ENCODE measurements at places on chromosomes 4 and X.

- DNase-seq: no peak
These were observed 997.8 kb downstream of the ARAP2 start for GRCh38 chr4:35246493-35246892.

DNA sequence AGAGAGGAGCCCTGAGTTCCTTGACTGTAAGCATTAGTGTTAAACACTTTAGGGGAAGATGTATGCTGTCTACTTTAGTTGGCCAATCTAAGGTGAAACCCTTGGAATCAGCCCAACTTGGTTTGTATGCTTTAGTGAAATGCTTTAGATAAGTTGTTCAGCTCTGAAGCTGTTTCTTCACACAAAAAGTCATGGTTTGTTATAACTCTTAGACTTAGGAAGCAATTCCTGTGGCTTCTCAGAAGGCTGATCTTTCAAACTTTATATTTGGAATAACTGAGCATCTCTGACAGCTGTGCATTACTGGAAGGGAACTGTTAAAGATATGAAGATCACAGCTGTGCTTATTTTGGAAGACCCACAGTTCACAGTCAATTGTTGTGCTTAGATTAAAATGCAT, 714.1 kb downstream of the FAT4 start:
- no peak for DNase-seq

DNA sequence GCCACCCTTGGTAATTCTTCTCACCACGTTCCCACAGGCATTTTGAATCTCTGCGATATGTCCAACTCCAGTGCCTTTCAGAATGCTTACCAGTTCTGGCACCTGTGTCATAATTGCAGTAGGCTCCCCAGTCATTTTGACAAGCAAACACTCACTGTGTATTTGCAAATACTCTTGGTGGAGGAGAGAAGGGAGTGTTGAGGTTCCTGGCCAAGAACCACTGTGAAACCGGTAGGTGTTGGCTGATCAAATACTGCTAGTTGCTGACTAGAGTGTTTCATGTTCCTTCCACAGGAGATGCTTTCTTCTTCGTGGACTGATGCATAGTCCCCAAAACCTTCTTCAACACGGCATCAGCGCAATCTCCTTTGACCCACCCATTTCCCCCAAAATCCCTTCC, 16.0 kb upstream of the NLGN4X start:
- no peak for DNase-seq

- DNase-seq: no peak
These were observed 110.7 kb upstream of the PPP2R3B start for GRCh38 chrX:497186-498014.

DNA sequence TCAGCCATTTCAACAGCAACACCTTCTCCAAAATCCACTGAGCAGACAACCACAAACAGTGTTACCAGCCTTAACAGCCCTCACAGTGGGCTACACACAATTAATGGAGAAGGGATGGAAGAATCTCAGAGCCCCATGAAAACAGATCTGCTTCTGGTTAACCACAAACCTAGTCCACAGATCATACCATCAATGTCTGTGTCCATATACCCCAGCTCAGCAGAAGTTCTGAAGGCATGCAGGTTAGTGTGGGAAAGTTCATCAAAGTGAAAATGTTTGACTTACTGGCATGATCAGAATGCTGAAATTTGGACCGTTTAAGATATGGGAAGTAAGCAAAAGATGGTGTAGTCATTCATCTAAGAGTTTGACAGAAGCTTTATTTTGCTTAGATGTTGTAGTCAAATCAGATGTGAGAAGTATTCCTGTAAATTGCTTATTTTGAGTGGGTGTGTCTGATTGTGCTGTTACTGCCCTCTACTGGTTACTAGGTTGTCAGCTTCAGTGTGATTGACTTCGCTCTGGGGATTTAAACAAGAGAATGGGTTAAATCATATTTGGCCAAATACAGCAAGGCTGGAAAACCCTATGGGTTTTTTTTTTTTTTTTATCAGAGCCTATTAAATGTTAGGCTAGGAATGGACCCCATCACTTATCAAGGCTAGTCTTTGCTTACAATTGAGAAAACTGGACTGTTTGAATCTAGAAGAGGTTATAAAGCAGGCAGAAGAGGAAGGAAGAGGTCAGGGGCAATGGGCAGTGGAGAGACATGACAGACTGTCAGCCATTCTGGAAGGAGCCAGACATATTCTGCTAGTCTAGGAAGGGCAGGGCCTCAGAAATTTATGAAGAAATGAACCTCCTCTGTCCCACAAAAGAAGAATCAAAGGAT, 130.3 kb downstream of the DIPK2B start:
- no peak for DNase-seq

DNA sequence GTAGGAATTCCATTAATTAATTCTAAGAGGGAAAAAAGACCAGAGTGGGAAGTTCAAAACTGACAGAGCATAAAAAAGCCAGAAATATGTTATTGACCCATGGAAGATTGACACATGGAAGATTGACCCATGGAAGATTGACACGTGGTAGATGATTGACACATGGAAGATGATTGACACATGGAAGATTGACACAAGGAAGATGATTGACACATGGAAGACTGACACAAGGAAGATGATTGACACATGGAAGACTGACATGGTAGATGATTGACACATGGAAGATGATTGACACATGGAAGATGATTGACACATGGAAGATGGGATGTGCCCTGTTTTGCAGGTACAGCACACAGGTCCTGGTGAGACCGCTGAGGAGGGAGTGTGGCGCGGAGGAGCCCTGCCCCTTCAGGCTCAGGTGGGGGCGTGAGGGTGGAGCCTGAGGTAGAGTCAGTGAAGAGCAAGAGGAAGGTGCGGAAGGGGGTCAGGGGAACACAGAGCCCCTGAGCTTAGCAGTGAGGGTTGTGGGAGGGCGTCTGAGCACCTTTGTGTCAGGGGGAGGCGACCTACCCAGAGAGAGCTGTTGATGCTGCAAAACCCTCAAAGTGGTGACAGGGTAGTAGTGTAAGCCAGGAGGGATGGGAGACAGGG, 15.8 kb upstream of the PDE6B start:
- DNase-seq: no peak

- DNase-seq: no peak
These were observed 521.1 kb downstream of the FSTL5 start for GRCh38 chr4:161642708-161643107.

GRCh38 chr4:121198251-121198650, 34.1 kb upstream of the TNIP3 start:
- no peak for DNase-seq

DNA sequence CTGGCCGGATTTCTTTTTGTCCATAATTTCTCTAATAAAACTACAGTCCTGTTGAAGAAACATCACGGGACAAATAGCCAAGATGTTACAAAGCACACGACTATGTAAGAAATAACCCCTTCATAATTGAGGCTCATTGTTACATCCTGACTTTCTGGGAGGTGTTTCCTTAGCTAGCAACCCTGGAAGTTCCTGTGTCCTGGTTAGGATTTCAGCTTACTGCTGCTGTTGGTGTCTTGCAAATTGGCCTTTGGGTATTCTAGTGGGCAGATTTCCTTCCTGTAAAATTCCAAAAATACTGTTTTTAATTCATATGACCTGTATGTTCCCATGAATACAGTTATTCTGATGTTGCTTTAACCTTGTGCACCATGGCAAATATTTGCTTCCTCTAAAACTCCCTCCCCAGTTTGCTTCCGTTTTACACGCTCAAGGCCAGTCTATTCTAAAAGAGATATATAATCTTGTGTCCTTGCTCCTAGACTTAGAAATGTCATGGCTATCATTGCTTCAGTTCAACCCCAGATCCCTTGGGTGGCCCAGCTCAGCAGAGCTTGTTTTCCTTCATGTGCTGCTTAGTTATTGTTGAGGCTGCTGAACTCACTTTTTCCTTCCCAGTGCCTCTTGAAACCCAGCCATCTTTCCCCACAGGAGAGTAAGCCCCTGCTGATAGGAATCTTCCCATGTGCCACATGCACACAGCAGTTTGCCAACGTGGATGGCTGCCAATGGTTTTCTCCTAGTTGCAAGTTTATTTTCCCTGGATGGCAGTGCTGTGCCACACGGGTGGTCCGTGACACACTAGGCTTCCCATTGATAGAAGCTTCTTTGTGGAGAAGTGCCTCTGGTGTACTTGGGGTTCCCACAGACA, 75.8 kb downstream of the TSPAN7 start:
- DNase-seq: no peak

GRCh38 chr4:112109360-112110058, 35.7 kb upstream of the FAM241A start:
- no peak for DNase-seq

- DNase-seq: no peak
These were observed 47.1 kb downstream of the KLF3 start for GRCh38 chr4:38711066-38711465.

GRCh38 chr4:109872950-109873656, 25.2 kb downstream of the LRIT3 start:
- no peak for DNase-seq

GRCh38 chr4:133498149-133498548, 349.1 kb downstream of the PCDH10 start:
- DNase-seq: no peak

DNA sequence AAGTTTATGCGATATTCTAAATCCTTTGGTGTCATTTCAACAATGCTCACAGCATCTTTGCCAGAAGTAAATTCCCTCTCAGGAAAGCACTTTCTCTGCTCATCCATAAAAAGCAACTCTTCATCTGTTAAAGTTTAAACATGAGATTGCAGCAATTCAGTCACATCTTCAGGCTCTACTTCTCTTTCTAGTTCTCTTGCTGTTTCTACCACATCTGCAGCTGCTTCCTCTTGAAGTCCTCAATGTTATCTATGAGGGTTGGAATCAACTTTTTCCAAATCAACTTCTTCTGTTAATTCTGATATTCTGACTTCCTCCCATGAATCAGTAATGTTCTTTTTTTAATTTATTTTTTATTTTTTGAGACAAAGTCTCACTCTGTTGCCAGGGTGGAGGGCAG, 100.9 kb downstream of the LCORL start:
- no peak for DNase-seq

GRCh38 chr4:125101719-125102118, 213.0 kb upstream of the FAT4 start:
- DNase-seq: no peak

DNA sequence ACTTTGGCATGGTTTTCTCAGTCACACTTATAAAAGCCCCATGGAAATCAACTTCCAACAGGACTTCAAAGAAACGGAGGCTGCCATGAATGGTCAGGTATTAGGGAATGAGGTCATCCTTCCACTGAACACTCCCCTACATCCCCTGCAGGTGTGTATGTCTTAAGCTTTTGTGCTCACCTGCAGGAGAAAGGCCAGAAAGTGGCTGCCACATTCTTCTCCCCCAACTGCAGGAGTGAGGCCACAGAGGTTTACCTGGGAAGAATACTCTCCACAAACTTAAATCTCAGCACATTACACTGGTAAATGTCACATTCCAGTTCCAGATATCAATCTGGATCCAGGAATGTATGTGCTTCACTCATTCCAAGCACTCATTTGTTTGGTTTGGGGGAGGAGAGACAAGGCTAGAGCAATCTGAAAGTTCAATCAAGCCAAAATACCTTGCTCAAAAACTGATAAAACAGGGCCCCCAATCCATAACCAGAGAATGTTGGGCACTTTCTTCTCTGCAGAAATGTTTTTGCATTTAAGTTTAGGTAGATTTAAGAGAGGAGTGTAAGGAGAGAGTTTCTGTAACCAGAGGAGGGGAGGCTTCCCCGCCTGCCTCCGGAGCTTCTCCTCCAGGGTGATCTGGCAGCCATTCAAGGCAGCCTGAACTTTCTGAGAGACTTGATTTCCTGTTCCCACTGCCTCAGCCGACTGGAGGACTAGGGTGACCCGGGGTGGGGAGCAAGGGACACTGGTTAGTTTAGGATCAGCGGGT, 15.4 kb downstream of the FAM9C start:
- DNase-seq: no peak

DNA sequence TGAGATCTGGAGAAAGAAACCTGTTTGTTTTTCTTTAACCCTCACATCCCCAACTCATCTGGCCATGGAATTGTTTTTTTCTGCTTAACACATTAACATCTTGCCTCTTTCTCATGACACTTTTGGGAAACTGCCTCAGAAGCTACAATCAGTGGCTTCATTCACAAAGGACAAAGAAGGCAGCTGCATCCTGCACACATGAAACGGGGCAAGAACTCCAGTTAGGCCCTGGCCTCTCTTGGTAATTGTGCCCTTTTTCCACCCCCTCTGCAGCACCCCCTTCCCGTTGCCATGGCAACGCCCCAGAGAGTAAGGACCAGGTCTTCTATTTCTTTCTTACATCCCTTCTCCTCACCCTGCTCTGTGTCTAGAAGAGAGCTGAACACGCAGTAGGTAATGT, 103.4 kb downstream of the PDGFRA start:
- no peak for DNase-seq

DNA sequence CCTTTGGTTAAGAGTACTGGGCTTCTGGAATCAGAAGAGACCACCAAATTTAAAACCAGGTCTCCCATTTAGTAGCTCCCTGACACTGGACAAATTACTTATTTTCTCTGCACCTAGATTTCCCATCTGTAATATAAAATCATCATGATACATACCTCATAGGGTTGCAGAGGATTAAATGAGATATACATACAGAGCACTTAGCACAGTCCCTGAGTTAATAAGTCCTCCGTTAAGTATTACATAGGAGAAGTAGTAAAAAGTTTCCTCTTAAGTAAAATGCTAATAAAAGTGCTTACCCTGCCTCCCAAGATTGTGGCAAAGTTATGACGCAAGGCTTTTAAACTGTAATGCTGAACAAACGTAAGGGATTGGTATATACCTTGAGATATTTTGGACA, 539 bp upstream of the CHIC1 start:
- DNase-seq: no peak

All from stimulated activated CD4-positive, alpha-beta T cell treated with anti-CD3 and anti-CD28 coated beads, Interleukin-15, amount 100 ng/mL, for 1 hour (primary cell).